ENCODE measurements at places on chromosomes 12 and 14.
A peak's percentile ranks its signal among the peaks of the same experiment; 100 is the strongest.

DNA sequence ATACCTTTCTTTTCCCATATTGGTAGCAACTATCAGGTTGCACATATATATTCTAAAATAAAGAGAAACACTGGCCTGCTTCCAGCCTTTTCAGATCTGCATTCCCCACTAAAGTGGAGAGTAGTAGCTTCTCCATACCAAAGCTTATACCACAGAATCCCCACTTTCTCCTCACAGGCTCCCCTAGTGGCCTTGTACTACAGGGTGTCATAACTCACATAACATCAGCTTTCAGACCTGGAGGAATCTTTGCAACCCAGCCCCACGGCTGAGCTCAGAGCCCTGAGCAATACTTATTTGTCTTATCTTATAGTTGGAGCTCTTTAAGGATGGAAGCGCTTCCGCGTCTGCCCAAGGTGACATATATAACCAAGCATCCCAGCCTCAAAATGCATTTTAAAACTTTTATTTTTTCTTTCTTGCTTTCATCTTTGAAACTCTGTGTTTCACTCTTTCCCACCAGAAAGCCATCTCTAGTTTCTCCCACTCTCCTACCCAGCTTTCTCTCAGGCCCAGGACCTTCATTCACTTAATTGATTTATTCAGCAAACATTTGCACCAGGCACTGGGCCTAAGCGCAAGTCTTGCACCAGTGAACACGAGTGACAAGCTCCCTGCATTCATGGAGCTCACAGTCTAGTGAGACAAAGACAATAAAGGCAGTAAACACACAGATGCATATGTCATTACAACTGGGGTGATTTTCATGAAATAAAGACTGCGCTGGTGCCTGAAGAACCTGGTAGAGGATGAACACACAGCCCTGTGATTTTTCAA is 254.7 kb downstream of the IPO8 start:
- no peak for DNase-seq

- no peak for DNase-seq
Observed at GRCh38 chr14:99441157-99441870, 39.3 kb downstream of the SETD3 start.

DNA sequence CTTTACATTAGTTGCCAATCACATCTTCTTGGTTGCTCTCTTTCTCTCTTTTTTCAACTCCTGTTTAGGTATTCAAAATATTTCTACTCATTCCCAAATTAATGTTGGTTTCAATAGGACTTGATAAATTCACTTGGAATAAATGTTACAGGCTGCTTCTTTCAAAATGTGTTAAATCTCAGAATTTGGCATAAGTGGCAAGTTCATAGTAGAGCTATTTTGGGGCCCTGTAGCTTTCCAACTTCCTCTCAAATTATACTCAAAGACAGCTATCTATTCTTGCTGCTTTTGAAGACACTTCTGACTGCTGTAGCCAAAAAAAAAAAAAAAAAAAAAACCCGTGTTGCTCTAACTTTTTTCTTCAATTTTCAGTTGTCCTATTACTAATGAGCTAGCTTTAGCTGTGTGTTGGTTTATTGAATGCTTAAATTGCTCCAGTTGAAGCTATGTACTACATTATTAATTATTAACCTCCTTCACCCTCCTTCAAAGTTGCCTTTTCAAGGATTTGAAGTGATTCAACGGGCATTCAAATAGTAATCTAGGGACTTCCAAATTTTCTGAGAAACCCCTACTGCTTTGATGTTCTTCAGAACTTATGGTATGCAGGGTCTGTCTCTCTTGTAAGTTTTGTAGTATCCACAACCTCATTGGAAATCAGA is 554.6 kb upstream of the FLRT2 start:
- DNase-seq: no peak

- DNase-seq: no peak
Observed at GRCh38 chr12:130419116-130419515, 81.4 kb downstream of the PIWIL1 start.

- DNase-seq: no peak
Observed at GRCh38 chr12:39617887-39618286, 1.7 kb downstream of the ABCD2 start.

GRCh38 chr12:28378736-28379135 is 188.5 kb downstream of the CCDC91 start:
- DNase-seq: no peak

DNA sequence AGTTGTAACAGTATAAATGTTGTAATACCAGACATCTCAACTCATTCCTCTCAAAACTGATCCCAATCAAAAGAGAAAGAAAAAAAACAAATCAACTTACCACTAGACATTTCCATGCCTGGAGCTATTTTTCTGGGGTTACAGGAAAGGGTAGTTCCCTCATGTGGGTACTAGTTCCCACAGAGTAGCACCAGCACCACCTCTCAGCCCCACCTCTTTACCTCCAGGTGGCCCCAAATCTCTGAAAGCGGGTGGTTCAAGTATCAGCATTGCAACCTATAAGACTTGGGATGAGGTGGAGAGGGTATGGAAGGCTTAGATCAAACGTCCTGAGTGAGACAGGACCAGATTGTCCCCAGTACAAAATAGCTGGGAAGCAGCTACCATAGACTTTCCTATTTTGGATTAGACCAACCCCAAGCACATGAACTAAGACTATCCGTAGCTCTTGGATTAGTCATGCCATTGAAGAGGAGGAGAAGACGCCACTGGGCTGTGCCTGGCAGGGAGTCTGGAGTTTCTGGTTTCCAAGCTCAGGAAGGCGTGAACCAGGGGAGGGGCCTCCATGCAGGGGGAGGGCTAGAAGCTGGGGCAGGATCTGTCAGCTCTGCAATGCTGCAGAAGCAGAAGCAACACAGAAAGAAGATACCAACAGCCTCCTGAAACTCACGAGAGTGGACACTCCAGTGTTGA is at the start of gene SLC39A2:
Gene SLC39A2, plus strand, starts transcription at position 620 of the 693 bp plus-strand sequence. CDS start 154 bp downstream, outside the sequence.
- no peak for DNase-seq

GRCh38 chr14:60235440-60235839 is 13.6 kb upstream of the PPM1A start:
- no peak for DNase-seq

DNA sequence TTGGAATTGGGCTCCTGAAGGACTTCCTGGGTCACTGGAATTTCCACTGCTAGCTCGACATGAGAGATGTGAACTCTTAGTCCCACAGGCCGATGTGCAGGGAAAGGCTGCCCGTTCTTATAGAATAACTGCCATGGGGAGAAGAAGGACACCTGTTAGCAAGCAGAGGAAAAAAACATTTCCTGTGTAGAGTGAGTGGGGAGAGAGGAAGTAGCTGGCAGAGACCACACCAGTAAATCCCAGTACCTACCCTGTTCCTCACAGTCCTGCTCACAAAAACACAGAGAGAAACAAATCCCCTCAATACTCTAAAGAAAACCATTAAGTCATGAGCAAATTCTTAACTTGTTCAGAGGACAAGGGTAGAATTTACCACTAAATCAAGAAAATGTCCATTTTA is 29.5 kb downstream of the AREL1 start:
- DNase-seq: no peak

GRCh38 chr12:48988030-48988649 is 10.0 kb downstream of the WNT1 start:
- peak; percentile 63 for DNase-seq

GRCh38 chr14:61561657-61562276 is 133.5 kb upstream of the HIF1A start:
- DNase-seq: no peak

- DNase-seq: no peak
Observed at GRCh38 chr12:87311206-87311605, 718.0 kb downstream of the C12orf50 start.

DNA sequence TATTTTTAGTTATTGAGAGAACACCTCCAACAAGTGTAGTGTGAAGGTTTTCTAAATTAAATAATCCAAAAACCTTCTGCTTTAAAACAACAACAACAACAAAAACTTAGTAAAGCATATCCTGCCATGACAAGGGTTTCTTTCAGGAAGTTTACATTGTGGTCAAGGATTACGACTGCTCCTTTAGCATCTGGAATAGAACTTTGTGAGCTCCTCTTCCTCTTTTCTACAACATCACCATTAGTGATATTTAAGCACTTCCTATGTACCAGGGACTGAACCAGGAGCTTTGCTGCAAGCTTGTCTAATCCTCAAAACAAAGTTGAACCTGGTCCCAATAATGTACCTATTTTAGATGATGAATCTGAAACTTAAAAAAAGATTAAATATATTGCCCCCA is 315.4 kb upstream of the KITLG start:
- DNase-seq: no peak

DNA sequence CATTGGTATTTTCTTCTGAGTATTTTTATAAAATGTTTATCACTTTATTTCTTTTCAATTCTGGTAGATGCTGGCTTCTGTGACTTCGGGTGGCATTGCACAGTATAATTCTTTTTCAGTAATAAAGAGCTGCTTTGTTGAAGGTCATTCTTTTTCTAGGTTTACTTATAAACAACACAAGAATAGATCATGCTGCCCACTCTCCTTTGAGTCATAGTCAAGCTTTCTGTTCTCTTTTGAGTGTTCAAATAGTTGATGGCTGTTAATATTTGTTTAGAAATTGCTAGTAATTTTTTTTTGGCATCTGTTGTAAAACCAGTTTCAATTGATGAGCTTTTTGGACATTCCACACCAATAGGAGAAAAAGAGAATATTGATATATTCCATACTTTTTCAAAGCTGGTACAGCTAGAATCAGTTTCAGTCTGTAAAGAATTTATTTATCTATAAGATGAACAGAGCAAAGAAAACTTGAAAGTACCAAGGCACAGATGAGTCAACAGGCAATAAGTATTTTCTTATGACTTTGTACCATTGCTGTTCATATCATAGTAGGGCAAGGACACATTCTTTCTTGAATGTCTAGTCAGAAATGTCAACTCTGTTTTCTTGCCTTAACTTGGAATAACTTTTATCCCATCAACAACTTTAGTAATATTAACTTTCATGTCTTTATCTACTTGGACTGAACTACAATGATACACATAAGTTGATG is 513.0 kb upstream of the SEL1L start:
- DNase-seq: no peak

DNA sequence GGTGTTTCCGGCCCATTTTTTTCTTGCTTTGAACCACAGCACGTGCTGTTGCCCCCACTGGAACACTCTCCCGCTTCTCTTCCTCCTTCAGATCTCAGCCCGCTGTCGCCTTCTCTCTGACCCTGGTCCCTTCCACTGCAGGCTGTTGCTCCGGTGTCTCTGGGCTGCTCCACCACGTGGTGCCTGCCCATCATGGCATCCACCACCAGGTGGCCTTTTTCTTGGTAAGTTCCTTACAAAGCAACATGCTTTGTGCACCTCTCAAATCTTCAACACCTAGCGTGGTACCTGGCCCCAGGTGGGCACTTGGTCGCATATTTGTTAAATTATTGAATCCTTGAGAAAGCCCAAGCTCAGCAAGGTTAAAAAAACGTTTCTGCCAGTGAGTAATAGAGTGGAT is 19.1 kb downstream of the TUNAR start:
- no peak for DNase-seq

DNA sequence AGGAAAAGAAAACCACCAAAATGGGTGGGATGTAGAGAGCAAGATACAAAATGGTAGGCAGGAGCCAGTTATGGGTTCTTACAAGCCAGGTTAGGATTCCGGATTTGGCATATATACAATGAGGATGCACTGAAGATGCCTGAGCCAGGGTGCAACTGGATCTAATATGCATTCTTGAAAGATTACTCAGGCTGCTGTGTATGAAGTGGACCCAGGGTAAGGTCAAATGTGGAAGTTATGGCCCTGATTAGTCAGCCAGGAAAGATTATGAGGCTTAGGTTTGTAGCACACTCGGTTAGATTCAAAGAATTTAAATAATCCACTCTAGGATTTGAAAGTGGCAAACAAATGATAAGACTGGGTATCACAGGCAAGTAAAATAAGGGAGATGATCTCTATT is 1750.7 kb upstream of the FLRT2 start:
- no peak for DNase-seq

DNA sequence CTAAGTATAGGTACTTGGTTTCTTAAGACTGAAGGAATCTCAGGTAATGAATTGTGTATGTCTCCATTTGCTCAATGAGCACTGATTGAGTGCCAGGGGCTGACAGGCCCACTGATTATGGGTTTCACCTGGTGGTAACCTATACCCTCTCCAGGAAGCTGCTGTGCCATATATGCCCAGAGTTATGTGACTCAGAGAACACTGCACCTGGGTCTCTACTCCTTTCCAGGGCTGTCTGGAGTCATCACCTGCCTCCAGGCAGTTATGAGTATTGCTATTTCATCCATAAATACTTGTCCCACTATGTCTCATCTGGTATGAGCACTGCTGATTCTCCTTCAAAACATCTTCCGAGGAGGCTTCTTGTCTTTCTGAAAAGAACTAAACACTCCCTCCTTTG is 692.9 kb downstream of the BCL11B start:
- DNase-seq: no peak

DNA sequence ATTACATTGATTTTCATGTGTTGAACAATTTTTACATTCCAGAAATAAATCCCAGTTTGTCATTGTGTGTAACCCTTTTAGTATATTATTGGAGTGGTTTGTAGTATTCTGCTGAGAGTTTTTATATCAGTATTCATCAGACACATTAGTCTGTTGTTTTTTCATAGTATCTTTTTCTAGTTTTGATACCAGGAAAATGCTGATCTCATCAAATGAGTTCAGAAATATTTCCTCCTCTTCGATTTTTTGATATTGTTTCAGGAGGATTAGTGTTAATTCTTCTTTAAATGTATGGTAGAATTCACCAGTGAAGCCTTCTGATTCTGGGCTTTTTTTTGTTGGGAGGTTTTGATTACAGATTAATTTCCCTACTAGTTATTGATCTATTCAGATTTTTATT is 15.3 kb downstream of the CLEC6A start:
- no peak for DNase-seq

DNA sequence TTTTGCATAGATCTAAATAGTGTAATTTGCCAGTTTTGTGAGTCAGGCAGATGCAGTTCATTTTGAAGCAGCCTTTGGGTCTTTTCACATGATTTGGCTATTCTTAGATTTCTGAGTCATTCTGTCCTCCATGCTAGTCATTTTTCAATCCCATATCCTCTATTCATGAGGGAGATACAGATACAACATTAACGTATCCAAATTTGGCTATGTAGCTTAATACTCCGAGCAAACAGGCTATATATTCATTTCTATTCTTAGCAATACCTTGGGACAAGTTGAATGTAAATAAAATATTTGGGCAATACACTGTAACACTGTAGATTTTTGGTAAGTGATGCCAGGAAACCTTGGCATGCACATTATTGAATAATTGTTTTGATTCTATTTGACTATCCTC is 270.7 kb upstream of the PDE3A start:
- DNase-seq: no peak

- DNase-seq: no peak
Observed at GRCh38 chr14:105260959-105261358, 12.6 kb downstream of the BTBD6 start.

DNA sequence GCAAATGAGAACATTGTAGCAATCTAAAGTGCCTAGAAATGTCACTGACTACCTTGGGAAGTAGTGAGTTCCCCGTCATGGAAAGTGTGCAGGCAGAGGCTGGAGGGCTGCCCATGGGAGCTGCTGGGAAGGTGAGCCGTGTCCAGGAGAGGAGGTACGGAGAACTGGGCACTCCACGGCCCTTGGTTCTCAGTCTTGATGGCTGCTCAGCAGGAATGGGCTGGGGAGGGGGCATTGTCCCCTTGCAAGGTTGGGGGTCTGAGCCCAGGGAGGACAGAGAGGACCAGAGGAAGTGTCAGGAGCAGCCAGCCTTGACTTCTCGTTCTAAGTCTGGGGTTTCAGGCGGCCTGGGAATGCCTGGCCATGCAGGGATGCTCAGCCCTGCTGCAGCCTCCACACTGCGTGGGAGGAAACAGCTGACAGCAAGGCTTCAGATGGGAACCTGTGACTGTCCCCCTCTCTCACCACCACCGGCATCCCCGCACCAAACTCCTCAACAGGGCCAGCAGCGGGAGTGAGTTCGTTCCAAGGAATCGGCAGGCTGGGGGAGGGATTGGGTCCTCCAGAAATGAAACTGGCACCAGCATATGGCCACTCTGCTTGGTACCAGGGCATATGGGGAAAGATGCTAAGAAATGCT is 140.2 kb downstream of the BCL11B start:
- DNase-seq: no peak
